ENCODE measurements at places on chromosomes 6 and 20.

- DNase-seq: peak; percentile 38
These were observed 1.4 kb downstream of the GFOD1 start for GRCh38 chr6:13485923-13486562.

DNA sequence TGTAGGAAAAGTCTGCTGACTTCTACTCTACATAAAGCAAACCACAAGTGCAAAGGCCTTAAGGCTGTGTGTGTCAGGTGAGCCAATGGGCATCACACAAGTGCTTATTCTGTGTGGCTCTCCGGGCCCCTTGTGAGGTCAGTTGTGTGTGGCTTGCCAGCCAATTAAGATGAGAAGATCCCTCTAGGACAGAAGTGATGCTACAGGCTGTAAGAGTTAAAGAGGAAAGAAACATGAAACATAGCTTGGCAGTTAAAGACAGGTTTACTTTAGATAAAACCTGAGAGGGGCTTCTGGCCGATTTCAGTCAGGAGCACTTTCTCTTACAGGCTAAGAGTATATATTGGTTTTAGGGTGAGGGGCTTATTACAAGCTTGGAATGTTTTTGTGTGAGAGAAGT lies 242.4 kb downstream of the NFATC2 start:
- DNase-seq: no peak

GRCh38 chr20:41203660-41204059 lies 66.3 kb downstream of the PLCG1 start:
- DNase-seq: no peak

- no peak for DNase-seq
These were observed 63.7 kb downstream of the PXDC1 start for GRCh38 chr6:3687847-3688246.

- no peak for DNase-seq
These were observed 5.3 kb upstream of the FILIP1 start for GRCh38 chr6:75498862-75499261.

DNA sequence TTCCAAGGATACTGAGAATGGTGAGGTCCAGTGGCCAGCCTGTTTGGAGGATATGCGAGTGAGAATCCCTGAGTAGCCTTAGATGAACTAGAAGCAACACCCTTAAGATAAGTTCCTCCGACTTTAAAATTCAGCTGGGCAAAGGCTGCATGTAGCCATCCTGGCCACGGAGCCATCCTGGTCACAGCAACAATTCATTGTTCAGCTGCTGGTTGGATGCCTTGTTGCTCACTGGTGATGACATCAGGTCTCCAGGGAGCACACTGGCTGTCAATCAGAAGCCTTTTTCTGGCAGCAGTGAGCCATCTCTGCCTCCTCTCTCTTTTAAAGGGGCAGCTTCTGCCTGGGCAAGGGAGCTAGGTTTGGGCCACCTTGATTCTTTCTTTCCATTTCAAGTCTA lies 22.4 kb upstream of the RIMS4 start:
- DNase-seq: no peak

DNA sequence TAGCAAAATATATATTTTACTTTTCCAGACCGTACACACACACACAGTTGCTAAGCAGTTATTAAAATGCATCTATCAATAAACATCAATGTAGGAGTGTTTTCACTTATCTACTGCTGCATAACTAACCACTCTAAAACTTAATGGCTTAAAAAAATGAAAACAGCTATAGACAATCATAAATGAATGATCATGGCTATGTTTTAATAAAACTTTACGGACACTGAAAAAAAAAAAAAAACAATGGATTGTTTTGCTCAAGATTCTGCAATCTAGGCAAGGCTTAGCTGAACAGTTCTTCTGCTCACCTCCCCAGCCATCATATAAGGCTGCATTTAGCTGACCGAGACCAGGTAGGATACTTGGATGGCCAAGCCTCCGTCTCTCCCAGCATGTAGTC lies 125.4 kb upstream of the CCDC28A start:
- no peak for DNase-seq

GRCh38 chr20:16541226-16541625 lies 32.0 kb downstream of the KIF16B start:
- no peak for DNase-seq

GRCh38 chr20:36833275-36834020 lies 42.5 kb upstream of the TLDC2 start:
- no peak for DNase-seq

DNA sequence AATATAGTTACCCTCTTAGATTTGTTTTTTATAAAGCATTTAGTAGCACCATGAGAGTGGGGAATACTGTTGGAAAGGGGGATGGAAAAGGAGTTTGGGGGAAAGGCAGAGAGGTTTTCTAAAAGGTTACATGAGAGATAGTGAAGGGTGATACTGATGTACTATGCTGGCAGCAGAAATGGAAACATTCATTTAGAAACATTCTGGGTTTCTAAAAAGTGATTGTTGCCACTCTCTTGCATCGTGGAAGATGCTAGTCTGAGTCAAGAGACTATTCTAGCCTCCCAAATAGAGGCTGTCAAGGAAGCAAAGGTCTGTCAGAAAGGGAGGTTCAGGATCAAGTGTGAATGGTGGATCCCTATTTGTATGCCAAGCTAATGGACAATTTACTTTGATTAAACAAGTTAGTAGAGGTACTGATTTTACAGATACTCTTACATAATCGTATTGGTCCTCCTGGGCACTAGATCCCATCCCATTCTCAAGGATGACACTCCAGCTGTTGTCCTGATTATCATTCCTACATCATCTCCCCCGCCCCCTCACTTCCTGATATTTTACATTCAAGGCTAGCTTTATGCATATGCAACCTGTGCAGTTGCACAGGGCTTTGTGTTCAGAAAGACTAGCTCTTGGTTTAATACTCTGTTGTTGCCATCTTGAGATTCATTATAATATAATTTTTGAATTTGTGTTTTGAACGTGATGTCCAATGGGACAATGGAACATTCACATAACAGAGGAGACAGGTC lies 15.4 kb upstream of the ABT1 start:
- DNase-seq: no peak

DNA sequence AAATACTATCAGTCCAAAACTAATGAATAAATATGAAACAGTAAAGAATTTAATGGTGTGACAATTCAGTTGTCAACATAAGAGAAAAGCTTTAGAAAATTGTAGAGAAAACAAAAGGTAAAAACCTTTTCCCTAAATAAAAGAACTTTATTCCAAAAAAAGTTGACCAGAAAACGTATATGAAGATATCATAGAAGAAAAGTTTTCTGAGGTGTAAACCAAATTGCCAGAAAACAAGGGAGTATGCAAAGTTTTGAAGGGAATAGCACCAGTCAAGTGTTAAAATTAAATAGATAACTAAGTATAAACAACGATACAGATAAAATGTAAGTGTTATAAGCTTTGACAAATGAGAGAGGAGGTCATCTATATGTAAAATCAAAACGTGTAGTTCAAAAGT lies 104.9 kb downstream of the HIVEP1 start:
- no peak for DNase-seq

- peak; percentile 83 for DNase-seq
These were observed 38.1 kb downstream of the B4GALT5 start for GRCh38 chr20:49675368-49676151.

GRCh38 chr6:111982681-111983080 lies 71.2 kb upstream of the CCN6 start:
- DNase-seq: no peak

DNA sequence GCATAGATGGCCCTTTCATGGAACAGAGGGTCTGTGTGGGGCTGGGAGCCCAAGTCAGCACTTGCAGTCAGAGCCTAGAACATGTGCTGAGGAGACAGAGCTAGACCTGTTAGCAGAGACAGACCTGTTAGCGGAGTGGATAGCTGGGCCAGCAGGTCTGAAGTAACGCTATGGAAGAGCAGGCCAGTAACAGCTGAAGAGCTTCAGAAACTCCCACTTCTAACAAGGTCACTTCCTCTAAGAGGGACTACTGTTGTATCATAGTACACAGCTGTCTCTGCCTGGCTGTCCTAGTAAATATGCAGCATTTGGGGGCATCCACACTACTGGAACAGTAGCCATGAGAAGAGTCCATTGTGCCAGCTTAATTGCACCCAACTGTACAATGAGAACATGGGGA lies 41.2 kb upstream of the POLR1H start:
- DNase-seq: no peak

- DNase-seq: no peak
These were observed 84.1 kb downstream of the BTBD9 start for GRCh38 chr6:38555606-38556005.

DNA sequence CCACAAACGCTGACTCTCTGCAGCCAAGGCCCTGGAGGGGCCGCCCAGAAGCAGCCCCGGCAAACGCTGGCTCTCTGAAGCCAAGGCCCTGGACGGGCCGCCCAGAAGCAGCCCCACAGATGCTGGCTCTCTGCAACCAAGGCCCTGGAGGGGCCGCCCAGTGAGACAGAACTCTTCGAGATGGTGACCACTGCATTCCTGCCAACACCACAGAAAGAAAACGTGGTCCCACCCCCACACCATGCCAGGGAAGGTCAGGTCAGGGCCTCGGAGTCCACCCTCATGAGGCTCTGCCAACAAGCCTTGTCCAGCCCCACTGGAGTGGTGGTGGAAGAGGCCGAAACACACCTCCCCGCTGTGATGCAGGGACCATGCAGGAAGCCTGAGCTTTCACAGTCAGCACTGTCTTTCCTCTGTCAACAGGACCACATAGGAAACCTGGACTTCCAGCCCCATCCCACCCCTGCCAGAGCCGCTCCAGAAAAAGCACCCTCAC lies 97.5 kb downstream of the DLL1 start:
- DNase-seq: no peak

GRCh38 chr6:20402342-20403069 lies 827 bp downstream of the E2F3 start:
- DNase-seq: peak; percentile 45

DNA sequence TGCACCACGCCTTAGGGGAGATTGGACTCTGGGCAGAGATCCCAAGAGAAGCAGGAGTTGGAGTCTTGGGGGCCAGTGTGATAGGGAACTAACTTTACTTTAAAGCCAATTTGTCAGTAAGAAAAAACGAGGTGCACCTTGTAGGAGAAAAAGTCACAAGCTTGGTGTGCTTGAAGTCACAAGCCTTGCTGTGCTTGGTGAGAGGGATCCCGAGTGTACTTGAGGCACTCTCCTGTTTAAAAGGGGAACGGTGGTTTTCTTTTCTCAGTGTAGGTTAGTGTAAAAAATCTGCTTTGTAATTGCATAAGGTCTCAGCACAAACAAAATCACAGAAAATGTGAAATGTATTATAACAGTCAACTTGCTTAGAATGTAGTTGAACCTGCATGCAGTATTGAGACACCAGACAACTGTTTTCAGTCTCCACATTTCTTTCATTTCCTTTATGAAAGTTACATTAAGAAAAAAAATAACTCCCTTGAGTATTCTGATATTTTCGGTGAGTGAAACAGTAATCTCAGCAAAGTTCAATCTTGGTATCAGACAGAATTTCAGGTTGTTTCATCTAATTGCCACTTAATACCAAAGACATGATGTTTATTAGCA lies 111.1 kb upstream of the DUSP22 start:
- no peak for DNase-seq

DNA sequence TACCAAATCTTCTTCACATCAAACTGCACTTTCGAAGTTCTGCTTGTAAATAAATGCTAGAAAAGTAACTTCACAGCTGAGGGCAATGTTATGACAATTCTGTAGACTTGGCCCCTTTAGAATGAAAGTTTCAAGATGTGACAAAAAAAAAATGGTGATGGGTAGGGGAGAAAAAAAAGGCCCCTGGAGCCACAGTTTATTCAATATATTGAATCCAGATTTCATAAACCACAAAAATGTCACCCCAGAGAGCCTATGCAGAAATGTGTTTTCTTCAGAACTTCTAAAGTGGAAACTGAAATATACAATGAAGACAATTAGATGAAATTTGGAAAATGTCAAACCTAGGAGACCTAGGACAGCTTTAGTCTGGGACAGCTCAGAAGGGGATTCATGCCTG lies 143.1 kb downstream of the EDN3 start:
- no peak for DNase-seq

- no peak for DNase-seq
These were observed 26.8 kb downstream of the MAPK14 start for GRCh38 chr6:36054415-36054814.

- no peak for DNase-seq
These were observed 76.2 kb downstream of the SNX5 start for GRCh38 chr20:17892189-17892938.

DNA sequence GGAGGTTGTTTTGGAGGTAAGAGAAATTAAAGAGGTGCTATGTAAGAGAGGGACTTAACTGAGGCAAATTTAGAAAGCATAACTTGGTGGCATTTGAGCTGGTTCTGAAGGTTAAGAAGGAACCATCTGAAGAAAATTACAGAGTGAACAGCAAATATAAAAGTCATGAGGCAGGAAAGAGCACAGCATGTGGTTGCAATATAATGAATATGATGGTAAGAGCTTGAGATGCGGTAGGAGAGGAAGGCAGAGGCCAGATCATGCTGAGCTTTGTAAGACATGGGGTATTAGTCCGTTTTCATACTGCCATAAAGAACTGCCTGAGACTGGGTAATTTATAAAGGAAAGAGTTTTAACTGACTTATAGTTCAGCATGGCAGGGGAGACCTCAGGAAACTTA lies 279.1 kb downstream of the UTRN start:
- no peak for DNase-seq

GRCh38 chr20:20820104-20820503 lies 107.7 kb upstream of the RALGAPA2 start:
- peak; percentile 9 for DNase-seq

GRCh38 chr20:61166324-61166723 lies 85.7 kb upstream of the CDH4 start:
- peak; percentile 42 for DNase-seq

- DNase-seq: no peak
These were observed 341.7 kb downstream of the CDH26 start for GRCh38 chr20:60299951-60300350.

DNA sequence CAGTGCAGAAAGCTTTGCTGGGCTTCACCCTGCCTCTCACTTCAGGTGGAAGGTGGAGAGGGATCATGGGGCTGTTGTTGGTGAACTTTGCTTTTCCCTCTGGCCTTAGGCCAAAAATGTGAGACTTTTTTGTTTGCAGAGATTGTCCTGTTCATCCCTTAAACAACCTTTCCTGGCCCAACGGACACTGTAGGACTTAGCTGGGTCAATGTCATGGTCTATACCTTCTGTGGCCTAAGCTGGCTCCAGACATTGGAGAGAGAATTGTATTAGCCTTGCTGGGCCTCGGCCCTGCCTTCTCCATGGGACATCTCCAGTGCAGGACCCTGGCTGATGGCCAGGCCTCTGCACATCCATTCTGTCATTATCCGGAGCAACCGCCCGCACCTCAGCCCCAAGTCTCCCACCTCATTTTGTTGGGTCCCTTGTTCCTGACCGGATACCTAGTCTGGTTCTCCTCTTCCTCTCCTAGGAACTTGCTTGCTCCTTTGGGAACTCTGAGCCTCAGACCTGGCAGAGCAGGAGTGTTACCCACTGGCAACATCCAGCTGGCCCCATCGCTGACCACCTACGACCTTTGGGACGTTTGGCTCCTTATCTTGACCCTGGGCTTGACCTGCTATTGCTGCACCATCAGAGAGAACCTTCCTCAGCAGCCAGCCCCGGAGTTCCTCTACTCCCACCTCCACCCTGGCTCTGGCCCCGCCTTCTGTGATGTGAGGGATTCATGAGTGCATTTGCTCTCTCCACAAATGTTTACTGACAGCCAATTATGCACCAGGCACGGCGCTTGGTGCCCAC lies 128.2 kb downstream of the BANF2 start:
- no peak for DNase-seq
